ENCODE measurements at places on chromosomes 1 and 21.

DNA sequence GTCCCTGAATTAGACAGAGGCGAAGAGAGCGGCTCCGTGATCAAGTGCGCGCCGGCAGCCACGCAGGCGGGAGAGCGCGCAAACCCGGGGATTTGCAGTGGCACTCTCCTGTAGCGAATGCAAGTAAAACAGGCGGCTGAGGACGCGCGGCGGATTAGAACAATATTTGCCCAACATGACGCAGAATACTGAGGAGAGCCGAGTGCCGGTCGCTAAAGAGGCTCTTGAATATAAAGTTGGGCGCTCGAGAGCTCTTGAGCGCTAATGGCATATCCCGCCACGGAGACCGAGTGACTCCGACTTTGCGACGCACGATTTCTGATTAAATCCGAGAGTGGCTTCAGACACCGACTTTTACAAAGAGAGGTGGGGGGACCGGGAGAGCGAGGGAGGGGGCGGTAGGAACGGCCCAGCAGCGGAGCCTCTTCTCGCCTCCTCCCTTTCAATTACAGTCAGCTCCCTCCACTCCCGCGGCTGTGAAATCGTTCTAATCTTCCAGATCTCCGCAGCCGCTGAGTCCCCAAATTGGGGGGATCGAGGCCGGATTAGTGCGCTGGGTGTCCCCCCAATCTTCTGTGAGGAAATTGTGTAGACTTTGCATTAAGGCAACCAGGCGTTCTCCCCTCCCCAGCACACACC, 2.3 kb downstream of the PAX7 start:
- DNase-seq: no peak

- no peak for DNase-seq
Observed at GRCh38 chr21:37348664-37349063, 17.9 kb upstream of the DYRK1A start.

DNA sequence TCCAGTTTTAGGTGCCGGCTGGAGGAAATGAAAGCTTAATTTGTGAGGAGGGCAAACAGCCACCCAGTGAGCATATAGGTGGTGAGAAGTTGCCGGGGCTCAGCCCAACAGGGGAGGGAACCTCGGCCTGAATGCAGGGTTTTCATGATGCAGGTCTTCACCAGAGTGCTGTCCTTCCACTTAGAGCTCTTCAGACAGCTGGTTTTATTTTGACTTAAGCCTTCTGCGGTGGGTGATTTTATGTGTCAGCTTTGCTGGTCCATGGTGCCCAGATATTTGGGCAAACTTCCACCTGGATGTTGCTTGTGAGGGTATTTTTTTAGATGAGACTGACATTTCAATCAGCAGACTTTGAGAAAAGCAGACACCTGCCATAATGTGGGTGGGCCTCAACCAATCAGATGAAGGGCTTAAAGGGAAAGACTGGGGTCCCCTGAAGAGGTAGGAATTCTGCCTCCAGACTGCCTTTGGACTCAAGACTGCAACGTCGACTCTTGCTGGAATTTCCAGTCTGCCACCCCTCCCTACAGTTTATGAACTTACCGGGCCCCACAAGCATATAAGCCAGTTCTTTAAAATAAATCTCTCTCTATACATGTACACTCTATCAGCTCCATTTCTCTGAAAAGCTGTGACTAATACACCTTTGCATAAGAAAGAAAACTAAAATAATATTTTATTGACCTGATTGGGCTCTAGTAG, 72.8 kb downstream of the RHOU start:
- DNase-seq: no peak

GRCh38 chr1:182978151-182978853, 25.3 kb upstream of the SHCBP1L start:
- DNase-seq: no peak

DNA sequence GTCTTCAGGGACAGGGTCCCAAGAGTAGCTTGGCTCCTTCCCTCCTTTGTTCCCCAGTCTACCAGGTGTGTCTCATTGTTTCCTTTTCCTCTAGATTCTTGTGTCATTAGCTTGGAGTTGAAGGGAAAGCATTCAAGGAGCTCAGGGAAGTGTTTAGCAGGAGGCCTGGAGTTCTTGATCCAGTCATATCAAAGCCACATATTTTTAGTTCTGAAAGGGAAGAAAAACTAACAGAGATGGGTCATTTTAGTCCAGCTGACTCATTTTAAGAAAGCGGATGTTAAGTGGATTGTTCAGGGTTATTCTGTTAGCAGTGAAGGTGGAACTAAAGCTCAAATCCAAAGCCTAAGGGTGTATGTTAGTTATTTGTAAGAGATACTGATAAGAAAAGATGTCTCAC, 721 bp downstream of the C1orf54 start:
- DNase-seq: no peak

Data from T-helper 9 cell (primary cell).